ENCODE measurements at places on chromosomes 2 and 18.
A peak's percentile ranks its signal among the peaks of the same experiment; 100 is the strongest.

GRCh38 chr2:201320701-201321100 lies 36.4 kb downstream of the FLACC1 start:
- no peak for DNase-seq

DNA sequence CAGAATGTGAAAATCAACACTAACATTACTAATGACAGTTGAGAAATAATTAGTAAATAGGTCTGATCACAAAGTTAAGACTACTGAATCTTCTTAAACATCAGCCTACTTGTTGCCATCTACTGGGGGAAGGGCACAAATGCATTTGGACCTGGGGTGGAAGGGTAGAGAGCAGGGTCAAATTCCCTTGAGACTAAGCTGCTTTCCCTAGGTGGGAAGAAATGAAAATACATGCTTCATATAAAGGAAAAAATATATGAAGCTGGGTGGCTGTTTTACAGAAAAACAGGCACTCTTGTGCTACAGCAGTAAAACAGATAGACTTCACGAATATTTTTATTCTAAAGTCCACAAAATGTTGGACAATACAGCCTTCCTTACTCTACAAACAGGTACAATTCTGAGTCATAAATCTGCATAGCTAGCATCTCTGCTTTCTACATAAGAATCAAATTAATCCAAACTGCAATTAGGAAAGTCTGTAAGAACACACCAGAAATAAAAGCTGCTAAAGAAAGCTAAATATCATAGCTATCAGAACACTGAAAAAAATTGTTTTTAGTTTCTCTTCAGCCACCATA lies 10.9 kb downstream of the TRIP12 start:
- no peak for DNase-seq

DNA sequence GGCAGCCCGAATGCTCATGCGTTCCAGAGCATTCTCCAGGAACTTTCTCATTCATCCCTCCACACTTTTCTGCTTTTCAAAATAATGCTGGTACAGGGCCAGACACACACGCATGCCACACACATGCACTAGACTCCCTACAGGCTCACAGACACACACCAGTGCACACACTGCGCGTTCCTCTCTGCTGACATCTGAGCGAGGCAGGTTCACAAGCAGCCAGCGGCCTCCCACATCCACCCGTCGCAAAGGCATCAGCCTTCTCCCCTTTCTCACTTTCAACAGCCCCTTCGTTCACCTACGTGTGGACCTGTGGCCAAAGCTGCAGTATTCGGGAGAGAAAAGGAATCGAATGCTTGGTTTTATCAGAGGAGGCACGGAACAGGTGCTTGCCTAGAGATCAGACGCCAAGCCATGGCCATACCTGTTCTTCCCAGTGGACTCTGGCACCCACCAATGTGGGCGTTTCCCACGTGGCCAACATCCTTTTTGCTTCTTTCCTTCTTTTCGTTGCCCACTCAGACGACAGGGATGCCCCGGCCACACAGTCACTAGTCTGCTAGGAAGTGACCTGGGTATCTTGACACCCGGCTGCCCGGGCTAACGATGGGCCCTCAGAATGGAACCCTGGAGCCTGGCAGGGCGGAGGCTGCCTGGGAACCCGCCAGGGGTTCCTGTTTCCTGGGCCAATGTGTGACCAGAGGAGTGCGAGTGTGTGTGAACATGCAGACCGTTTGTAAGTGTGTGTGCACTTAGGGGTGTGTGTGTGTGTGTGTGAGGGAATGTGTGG lies 85.8 kb upstream of the ID2 start:
- DNase-seq: no peak

GRCh38 chr2:168392024-168392423 lies 64.0 kb upstream of the CERS6 start:
- no peak for DNase-seq

GRCh38 chr2:100895934-100896685 lies 76.2 kb downstream of the NPAS2 start:
- no peak for DNase-seq

DNA sequence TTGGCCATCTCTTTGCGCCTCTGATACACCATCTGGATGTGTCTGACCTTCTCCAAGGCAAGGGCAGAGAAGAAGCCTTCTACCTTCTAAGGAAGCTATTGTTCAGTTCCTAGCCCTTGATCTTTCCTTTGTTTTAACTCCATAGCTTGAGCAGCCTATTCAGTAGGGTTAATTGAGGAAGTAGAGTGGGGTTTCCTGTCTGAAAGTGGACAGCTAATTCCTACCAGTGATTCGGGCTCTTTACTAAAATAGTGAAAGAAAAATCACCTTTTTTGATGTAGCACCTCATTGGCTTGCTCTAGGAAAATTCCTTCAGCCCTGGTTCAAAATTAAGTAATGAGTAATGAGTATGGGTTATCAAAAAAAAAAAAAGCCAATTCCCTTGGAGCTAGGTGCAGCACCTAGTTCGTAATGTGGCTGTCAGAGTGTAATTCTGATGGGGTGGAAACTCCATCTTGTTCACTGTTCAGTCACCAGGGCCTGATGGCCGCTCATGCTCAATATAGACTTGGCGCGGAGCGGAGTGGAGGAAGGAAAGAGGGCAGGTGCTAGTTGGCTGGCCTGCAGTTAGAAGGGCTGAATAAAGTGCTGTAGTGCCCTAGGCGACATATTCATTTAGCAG lies 2.9 kb upstream of the MGAT5 start:
- DNase-seq: no peak

- DNase-seq: no peak
Measured at GRCh38 chr2:231059756-231060155, 3.1 kb downstream of the PSMD1 start.

GRCh38 chr2:62339413-62339812 lies 143.5 kb downstream of the B3GNT2 start:
- DNase-seq: no peak

GRCh38 chr18:52287151-52287550 lies 52.8 kb upstream of the DCC start:
- no peak for DNase-seq

DNA sequence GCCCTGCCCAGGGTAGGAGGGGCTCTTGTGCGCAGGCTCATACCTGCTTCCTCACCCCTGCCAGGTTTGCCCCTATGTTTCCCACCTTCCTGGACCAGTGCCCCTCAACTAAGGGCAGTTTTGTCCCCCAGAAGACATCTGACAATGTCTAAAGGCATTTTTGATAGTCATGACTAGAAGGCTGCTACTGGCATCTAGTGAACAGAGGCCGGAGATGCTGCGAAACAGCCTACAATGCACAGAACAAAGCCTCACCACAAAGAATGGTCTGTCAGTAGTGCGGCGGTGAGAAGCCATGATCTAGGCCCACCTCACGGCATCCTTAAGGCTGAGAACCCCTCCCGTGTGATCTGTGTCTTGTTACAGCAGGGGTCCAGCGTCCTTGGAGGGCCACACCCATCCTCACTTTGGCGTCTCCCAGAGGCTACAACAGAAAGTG lies 96.0 kb downstream of the TMEM17 start:
- no peak for DNase-seq

DNA sequence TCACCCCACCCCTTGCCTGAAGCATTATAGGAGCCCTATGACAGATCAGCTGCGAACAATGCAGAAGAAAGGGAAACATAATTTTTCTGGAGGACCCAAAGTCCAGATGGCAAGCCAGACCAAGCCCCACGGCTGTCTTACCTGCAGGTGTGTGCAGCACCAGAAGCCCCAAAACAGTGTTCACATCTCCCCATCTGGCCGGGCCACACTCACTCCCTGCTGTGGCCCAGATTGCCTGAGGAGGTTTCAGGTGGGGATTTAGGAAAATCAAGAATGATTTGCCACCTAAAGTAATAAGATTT lies 11.7 kb upstream of the STK17B start:
- no peak for DNase-seq

DNA sequence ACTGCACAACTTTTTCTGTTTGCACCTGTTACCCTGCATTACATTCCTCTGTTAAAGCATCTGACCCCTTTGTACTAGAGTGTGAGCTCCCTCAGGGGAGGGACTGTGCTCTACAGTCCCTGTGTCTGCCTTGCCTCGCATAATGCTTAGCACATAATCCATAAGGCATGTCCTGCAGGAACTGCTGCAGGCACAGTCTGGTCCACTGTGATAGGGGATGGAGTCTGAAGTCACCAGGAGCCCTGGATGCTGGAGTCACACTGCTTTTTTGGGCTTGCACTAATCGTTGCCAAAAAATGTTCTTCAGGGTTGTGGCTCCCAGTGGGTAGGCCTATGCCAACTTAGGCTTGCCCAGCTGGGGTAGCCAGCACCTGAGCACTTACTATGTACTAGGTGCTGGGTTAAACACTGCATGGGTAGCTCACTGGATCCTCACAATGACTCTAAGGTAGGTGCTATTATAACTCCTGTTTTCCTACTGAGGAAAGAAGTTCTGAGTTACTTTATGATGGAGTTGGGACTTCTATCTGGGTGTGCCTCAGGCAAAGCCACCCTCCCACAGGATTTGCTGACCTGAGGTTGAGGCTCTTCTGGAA lies 33.3 kb downstream of the COPS7B start:
- DNase-seq: no peak

- DNase-seq: peak; percentile 4
Measured at GRCh38 chr18:48541026-48541746, 2.4 kb downstream of the CTIF start.

DNA sequence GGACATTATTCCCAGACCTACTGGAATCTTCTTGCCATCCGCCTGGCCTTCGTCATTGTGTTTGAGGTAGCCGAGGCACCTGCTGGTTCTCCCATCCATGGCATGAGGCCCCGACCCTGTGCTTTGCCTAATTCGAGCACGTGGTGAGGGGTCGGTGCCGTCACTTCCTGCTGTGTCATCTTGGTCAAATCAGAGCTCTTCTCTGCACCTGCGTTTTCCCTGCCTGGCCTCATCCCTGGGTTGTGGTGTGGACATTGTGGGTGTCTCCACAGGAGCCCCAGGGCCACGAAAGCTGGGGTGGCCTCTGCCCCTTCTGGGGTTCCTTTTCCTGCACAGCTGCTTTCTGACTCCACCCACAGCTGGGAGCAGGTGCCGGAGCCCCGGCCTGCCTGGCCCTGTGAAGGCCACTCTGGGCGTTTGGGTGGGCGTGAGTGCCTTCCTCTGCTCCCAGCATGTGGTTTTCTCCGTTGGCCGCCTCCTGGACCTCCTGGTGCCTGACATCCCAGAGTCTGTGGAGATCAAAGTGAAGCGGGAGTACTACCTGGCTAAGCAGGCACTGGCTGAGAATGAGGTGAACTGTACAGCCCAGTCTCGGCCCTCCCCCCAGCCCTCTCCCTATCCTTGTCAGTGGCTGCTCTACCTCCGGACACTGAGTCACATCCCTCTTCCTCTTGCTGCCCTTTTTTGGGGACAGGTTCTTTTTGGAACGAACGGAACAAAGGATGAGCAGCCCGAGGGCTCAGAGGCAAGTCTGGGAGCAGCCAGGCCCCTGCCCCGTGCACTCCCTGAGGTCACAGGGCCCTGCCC lies 34.9 kb downstream of the ANO7 start:
- DNase-seq: no peak

GRCh38 chr2:57876313-57876712 lies 170.3 kb upstream of the VRK2 start:
- DNase-seq: no peak

GRCh38 chr2:133424876-133425275 lies 143.4 kb downstream of the NCKAP5 start:
- no peak for DNase-seq

DNA sequence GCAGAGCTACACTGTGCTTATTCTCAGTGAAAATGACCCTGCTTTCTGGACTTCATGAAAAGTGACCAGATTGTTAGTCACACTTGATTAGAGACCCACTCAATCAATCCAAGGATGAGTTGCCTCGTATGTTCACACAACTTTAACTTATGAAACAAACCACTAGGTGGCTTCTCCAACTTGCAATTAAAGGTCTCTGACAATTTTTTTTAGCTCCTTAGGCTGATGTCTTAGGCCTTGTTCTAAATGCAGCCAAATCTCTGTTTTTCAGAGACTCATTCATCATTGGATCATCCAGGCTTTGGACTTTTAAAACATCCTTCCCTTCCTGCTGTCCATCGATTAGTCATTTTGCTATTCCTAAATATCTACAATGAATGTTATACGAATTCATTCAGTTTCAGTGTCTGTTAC lies 63.4 kb downstream of the MREG start:
- DNase-seq: peak; percentile 4

DNA sequence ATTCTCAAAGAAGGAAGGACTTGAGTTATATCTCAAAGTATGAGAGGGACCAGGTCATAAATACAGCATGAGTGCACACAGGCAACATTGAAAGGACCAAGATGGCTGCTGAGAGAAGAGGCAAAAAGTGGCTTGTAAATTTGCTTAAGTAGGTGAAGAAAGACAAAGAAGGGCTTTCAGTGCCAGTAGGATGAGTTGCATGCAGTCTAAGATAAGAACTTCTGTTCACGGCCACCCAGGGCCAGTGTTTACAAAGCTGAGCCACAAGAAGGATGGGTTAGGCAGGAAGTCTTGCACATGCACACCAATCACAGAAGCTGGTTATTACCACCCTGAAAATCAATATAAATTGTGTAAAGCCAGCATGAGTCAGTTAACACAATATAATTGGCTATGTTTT lies 3.1 kb upstream of the ABCB11 start:
- no peak for DNase-seq

DNA sequence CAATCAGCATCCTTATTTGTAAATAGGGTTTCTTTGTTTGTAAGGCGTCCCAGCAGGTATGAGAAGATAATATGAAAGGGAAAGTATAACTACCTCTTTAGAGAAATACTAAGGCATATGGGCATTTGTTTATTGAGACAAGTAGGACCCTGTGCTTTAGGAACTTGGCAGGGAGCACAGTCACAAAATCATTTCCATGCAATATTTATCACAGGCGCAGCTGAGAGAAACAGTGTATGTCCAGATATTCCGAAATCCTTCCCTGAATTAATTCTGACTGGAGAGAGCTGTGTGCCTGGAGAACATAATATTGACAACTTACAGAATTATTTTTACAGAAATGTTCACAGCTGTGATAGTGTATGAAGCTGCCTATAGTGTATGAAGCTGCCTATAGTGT lies 416.7 kb downstream of the THSD7B start:
- no peak for DNase-seq

- DNase-seq: no peak
Measured at GRCh38 chr2:236672606-236673005, 103.0 kb downstream of the ACKR3 start.

DNA sequence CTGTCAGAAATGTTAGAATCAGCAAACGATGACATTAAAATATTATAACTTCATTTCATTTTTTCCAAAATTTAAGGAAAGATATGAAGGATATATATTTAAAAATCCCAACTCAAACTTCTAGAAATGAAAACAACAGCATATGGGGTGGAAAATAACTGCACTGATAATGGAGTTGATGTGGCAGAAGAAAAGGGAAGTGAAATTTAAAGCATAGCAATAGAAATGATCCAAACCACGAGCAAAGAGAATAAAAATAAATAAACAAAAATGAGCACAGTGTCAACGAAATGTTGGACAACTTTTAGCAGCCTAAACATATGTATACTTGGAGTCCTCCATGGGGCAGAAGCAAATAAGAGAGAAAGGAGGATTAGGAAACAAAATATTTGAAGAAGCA lies 280.2 kb downstream of the KCNJ3 start:
- no peak for DNase-seq

- DNase-seq: no peak
Measured at GRCh38 chr2:169091256-169091655, 21.9 kb downstream of the DHRS9 start.

All from memory B cell (primary cell).